Activated naive CD8-positive, alpha-beta T cell treated with anti-CD3 and anti-CD28 coated beads, Interleukin-2, amount 10 ng/mL, durations not matched to agents 7 days and 5 days (primary cell): ENCODE measurements at places on chromosomes 4 and X. TPM values are rescaled to one million over a fixed set of nuclear protein-coding genes. Genes with fewer than 3 reads are reported as not detected.

DNA sequence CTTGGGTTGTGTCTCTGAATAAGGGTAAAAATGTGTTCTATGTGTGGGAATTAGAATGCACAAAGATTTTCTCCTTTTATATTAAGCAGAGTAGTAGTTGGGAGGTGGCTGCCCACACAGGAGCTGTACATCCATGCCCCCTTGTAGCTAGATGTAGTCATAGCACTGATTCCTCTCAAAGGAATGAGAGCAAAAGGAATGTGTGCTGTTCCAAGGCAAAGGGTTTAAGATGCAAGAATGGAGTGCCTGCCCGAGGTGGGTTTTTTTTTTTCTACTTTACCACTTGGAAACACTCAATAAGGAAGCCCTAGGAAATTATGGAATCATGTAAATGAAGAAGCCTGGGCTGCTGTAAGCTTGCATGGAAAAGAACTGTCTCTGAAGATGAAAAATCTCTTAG, 2183.2 kb upstream of the AGA start:
- H3K4me3 ChIP-seq: no peak overlapping the region
- H3K36me3 ChIP-seq: no peaks in the 10 kb centered on the region
- no peak overlapping the region for H3K27ac ChIP-seq
- H3K4me1 ChIP-seq: no peaks in the 10 kb centered on the region
- DNase-seq: no peak

- H3K36me3 ChIP-seq: no peaks in the 10 kb centered on the region
- no peak for DNase-seq
- no peak overlapping the region for H3K4me3 ChIP-seq
- H3K27ac ChIP-seq: no peak overlapping the region
- H3K27me3 ChIP-seq: no peaks in the 10 kb centered on the region
These were observed 14.3 kb upstream of the C4orf50 start for GRCh38 chr4:6032249-6033244.

- no peak overlapping the region for H3K27ac ChIP-seq
- H3K27me3 ChIP-seq: no peaks in the 10 kb centered on the region
- no peaks in the 10 kb centered on the region for H3K4me1 ChIP-seq
- no peak for DNase-seq
These were observed 17.7 kb downstream of the SNX25 start for GRCh38 chr4:185227131-185227551.

DNA sequence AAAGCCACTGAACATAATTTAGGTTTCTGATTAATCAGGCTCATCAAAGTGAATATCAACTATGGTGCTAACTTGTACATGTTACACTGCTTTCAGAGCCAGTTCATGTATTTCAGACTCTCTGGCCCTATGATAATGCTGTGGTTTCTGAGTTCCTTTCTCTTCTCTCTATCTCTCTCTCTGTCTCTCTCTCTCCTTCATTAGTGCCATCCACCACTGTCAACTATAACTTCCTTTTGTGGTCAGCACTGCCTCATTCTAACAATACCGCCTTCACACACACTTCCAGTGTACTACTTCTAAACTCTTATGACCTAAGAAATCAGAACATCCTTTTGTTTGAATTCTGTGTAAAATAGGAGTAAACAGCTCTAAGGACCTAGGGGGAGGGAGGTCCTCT, 907.1 kb downstream of the RPA4 start:
- no peak overlapping the region for H3K4me3 ChIP-seq
- no peaks in the 10 kb centered on the region for H3K27me3 ChIP-seq
- H3K27ac ChIP-seq: no peak overlapping the region
- no peak for DNase-seq

The CT47C1 gene
- total RNA-seq: not detected
